Cortex of kidney (tissue), 1 donor: ENCODE measurements at places on chromosomes 1 and 21.

- no peak for DNase-seq
Observed at GRCh38 chr1:160755911-160756848, 17.1 kb downstream of the SLAMF7 start.

DNA sequence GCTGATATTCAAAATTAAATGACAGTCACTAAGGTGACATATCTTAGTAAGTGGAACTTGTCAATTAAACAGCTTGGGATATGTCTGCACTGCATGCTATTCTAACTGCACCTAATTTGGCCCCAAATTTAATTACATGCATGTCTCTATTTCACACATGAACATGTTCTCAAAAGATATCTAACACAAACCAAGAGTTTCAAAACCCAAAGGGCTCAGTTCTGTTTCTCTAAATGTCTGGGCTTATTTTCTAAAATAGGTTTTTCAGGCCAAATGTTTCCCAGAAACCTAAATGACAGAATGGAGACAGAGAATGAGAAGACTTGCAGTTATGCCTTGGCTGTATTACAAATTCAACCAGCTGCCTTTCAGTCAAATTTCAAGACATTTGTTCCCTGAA is 11.3 kb downstream of the RAB29 start:
- DNase-seq, result no peak

DNA sequence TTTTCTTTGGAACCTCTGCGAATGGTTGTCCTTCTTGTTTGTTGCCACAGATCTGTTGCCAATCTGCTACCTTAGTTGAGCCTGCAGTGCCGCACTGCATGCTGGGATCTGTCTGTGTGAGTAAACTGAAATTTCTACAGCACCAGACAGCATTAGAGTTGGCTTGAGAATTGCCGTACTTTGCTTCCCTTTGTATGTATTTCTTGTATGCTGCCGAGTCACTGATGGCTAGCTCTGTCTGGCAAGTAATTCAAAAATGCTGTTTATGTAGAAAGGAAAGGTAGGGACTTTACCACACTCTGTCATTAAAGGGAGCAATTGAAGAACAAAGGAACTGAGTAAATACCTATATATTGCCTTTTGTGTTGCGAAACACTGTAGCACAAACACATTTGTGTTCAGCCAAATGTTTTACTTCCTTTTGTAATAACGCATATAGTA is 857.4 kb downstream of the USP25 start:
- no peak for DNase-seq

- DNase-seq, result no peak
Observed at GRCh38 chr1:169624122-169624521, 5.8 kb downstream of the SELP start.

DNA sequence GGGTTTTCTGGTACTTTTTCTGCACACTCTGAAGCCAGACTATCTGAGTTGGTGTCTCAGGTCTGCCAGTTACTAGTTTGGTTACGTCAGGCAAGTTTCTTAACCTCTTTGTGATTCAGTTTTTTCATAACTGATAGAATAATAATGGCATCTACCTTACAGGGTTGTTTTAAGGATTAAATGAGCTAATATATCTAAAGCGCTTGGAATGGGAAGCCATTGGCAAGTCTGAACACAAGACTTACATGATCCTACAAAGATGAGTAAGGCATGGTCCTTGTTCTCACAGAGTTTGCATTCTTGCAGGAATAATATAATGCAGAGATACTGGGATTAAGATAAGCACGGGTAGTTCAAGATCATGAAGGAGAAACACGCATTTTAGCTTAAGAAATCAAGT is 9.2 kb upstream of the DENND2D start:
- DNase-seq, result no peak

- no peak for DNase-seq
Observed at GRCh38 chr1:55869065-55869464, 653.9 kb upstream of the USP24 start.

DNA sequence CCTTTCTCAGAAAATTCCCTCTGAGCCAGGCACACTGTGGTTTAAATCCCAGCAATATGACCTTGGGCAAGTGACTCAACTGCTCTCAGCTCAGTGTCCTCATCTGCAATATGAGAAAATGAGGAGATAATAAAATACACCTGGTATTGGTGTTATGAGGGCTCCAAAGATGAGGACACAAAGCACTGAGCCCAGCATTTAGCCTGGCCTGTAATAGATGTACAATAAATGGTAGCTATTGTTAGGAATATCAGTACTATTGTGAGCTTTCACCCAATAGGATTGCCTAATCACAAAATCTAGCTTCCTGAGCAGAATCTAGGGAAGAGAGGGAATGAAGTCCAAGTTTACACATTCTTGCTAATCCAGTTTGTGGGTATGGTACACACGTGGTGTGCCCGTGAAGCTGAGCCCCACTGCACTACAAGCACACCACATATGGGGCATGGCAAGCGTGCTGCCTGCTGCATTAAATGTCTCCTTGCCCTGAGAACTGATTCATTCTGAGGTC is 24.3 kb upstream of the SLC30A1 start:
- DNase-seq, result no peak

GRCh38 chr1:151356696-151357095 is 9.6 kb upstream of the RFX5 start:
- no peak for DNase-seq

- no peak for DNase-seq
Observed at GRCh38 chr1:8875216-8875861, 3.1 kb downstream of the ENO1 start.

- no peak for DNase-seq
Observed at GRCh38 chr1:50232336-50232735, 123.6 kb downstream of the ELAVL4 start.

- DNase-seq, result no peak
Observed at GRCh38 chr1:67955591-67955990, 94.8 kb downstream of the DIRAS3 start.

GRCh38 chr1:204384636-204385352 is 25.1 kb upstream of the PLEKHA6 start:
- DNase-seq, result no peak

DNA sequence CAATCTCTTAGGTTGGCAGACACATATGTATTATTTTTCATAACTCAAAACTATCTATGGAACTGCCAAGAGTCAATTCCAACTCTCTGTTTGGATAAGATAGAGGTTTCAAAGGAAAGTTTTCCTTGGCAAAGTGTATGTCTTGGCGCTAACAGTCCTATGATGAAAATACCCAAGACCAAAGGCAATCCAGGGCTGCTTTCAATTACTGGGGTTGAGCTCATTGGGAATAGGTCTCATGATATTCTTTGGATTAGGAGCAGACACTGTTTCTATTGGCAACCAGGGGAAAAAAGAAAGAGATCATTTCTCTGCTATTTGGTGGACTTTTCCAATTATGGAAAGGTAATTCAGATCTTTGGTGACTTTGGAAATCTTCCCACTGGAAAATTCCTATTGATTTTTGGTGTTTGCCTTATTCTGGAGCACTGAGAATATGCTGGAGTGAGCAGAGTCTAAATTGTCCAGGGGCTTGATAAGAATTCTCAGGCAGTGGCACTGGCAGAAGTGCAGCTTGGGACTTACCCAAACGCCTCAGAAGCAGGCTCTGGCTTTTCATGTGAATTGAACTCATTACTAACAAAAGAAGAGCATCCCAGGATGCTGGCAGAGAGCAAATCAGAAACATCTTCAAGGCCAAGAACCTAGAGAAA is 20.4 kb upstream of the PLXNA2 start:
- DNase-seq, result no peak

GRCh38 chr1:11985851-11986250 is 5.6 kb downstream of the MFN2 start:
- DNase-seq, result no peak

DNA sequence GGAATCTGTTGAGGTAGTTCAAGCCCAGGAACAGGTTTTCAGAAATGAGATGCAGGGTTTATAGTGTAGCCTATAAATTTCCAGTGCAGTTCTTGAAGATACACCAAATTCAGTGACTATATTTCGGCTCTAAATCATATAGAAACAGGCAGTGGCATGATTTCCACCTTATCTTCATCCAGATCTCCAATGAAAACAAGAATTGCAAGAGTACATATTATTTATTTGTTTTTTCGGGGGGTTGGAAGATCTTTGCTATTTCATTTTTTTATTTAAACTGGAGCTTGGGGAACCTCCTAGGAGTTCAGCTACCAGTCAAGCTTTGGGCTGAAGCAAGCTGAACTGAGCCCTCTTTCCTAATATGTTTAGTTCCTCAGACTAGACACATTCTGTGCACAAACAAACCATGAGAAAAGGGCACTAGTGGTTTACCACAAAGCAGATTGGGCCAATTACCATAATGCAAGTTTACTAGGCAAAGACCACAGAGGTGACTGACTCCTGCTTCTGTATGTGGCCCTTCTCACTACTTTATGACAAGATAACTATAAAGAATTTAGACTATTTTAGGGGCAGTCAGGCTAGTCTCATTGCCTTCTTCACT is 68.5 kb downstream of the RGS2 start:
- DNase-seq, result no peak

DNA sequence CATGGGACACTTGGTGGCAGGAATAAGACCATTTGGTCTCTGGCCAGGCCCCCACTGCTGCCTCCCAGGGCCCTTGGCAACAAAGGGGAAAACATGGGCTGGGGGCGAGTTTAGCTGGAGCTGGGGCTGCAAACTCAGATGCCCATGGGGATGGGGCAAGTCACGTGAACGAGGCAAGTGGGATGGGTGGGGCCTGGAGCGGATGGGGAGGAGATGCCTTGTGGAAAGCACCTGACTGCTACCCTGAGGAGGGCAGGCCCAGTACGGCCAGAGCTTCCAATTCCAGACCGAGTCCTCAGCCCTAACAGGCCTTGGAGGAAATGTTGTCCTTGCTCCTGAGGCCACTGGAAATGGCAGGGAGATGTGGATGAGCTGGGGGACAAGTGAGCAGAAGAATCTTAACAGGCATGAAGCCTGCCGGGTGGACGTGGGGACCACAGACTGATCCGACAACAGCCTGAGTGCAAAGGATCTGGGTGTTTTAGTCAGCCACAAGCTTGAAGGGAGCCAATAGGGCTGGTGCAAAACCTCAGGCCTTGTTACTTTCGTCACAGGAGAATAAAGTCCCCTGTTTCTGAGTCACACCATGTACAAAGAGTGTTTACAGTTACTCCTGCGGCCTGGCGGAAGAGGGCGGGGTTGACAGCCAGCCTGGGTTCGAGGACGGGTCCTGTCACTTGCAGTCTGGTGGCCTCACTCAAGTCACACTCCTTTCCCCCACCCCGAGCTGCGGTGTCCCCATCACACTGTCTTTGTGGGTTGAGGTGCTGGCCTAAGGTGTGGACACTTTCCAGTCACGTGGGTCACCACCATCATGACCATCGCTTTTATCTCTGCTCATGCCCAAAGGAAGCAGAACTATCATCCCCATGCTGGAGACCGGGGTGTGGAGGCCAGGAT is 19.1 kb downstream of the RUNX3 start:
- no peak for DNase-seq

GRCh38 chr1:3662080-3662671 is 9.9 kb downstream of the TP73 start:
- DNase-seq, result no peak

- no peak for DNase-seq
Observed at GRCh38 chr1:212624976-212625501, 16.5 kb downstream of the ATF3 start.

DNA sequence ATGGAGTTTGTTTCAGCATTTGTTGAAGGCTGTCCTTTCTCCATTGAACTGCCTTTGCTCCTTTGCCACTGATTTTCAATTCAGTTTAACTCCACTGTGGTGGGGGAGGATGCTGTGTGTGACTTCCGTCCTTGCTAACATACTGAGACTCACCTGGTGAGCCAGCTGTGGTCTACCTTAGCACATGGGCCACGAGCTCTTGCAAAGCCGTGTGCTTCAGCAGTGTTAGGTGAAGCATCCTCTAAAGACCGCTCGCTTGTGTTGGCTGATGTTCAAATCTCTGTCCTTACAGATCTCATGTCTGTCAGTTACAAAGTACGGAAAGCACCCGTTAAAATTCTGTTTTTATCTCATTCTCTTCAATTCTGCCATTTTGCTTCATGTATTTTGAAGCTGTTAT is 3.6 kb upstream of the SPATC1L start:
- DNase-seq, result no peak

GRCh38 chr1:150765296-150765976 is at the start of gene CTSS:
CTSS (minus strand) TSS chr1:150765778; CDS start chr1:150764763, 1,015 bp downstream.
- DNase-seq, result no peak

DNA sequence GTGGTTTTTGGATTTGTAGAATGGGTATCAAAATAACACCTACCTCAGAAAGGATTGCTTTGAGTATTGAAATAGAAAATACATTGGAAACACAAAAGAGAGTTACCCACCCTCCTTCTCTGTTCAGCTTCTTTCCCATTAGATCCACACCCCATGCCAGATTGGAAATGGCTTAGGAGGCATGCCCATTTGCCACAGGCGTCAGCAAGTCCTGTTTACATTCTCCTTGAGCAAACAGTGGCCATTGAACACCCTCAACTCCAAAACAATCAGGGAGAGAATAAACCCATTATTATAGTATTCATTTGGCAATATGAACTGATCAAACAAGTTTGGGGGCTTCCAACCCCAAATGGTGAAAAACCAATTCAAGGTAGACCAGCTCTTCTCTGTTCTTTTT is 2.4 kb downstream of the ELAPOR1 start:
- no peak for DNase-seq

DNA sequence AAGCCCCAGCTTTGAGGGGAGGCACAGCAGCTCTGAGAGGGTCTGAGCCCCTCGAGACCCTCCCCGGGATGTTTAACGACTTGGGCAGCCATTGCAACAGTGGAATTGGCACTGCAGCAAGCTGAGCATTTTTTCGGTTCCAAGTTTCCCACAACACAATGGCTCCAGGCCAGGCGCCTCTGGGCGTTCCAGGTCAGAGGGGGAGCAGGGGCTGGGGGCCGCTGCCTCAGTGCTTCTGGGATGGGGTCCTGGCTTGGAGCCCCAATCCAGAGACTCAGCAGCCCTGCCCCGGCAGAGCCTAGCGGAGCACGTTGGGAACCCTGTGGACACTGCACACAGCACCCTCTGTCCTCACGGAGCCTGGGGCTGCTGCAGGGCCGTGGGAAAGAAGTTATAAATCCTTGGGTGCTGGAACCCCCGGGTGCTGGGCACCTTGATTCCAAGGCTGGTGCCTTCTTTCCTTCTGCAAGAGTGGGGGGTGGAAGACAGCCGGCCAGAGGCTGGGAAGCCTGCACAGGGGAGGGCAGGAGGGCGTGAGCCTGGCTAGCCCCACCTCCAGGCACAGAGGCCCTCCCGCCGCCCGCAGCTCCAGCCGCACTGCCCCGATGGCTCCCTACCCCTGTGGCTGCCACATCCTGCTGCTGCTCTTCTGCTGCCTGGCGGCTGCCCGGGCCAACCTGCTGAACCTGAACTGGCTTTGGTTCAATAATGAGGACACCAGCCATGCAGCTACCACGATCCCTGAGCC is 50.1 kb downstream of the COL18A1 start:
- DNase-seq, result no peak

DNA sequence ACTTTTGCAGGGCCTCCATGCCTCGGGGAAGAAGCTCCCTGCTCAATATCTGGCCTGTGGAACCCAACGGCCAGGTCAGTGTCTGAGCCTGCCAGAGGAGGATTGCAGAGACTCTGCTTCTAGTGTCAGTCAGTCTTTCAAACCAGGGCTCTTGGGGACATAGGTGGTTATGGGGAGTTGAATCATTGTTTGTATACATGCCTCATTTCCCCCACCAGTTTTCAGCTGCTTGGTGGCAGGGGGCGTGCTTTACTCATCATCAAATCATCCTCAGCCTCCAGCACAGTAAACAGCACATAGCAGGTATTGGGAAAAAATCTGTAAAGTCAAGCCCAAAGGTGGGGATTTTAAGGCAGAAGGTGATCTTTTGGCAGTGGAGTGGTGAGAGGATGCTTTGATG is 17.4 kb upstream of the FAM89A start:
- no peak for DNase-seq

GRCh38 chr1:42086146-42086545 is 67.1 kb upstream of the GUCA2B start:
- DNase-seq, result no peak

- DNase-seq, result no peak
Observed at GRCh38 chr1:236024641-236025040, 40.2 kb downstream of the NID1 start.
